ENCODE measurements at places on chromosomes 2 and 18. TPM values are rescaled to one million over a fixed set of nuclear protein-coding genes. Genes with fewer than 3 reads are reported as not detected.

RAB6D gene
- total RNA-seq: not detected

KDSR gene
- 33.0 TPM for total RNA-seq

GAL3ST2 gene
- total RNA-seq: not detected

DNER gene
- 0.54 TPM for total RNA-seq

KIF5C gene
- 1.1 TPM for total RNA-seq

TRIM54 gene
- total RNA-seq: 387 TPM

NCKAP5 gene
- 0.62 TPM for total RNA-seq

GPR35 gene
- 0.54 TPM for total RNA-seq

TEX44 gene
- total RNA-seq: not detected

SNTG2 gene
- not detected for total RNA-seq

SERPINB5 gene
- total RNA-seq: not detected

SPR gene
- 23.3 TPM for total RNA-seq

C2orf80 gene
- not detected for total RNA-seq

Data from psoas muscle (tissue), 8 donors.